ENCODE measurements at places on chromosomes 11 and 22. TPM values are rescaled to one million over a fixed set of nuclear protein-coding genes. Genes with fewer than 3 reads are reported as not detected.

DNA sequence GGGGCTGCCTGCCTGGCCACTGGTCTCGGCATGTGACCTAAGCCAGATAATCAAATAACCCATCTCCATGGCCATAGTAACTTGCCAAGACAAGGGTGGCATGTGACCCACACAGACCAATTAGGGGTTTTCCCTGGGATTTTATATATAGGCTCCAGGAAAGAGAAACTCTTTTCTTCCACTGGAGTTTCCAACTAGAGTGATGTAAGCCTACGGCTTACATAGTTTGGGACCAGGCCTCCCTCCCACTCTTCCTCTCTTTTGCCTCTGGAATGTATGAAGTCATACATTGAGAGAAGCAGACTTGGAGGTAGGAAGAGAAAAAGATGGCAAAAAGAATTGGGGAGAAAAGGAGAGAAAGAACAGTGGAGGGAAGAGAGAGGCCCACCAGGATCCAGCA is 84.6 kb upstream of the LDLRAD3 start:
- no peak for DNase-seq

- no peak for DNase-seq
These were observed 13.6 kb upstream of the LGR4 start for GRCh38 chr11:27485930-27486773.

- DNase-seq = no peak
These were observed 91.8 kb upstream of the LDLRAD3 start for GRCh38 chr11:35852056-35852455.

DNA sequence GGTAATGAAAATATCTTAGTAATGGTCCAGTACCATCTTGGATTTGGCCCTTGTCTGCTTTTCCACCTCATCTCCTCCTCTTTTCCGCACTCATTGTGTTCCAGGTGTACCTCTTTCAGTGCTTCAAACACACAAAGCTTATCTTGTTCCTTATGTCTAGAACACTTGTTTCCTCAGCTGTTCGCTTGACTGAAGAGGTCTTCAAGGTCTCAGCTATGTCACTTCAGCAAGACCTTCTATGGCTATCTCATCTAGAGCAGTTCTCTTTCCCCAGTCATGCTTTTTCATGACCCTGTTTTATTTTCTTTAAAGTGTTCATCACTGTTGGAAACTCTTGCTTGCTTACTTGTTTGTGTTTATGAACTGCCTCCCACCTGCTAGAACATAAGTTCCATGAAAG is 47.4 kb downstream of the UVRAG start:
- no peak for DNase-seq

DNA sequence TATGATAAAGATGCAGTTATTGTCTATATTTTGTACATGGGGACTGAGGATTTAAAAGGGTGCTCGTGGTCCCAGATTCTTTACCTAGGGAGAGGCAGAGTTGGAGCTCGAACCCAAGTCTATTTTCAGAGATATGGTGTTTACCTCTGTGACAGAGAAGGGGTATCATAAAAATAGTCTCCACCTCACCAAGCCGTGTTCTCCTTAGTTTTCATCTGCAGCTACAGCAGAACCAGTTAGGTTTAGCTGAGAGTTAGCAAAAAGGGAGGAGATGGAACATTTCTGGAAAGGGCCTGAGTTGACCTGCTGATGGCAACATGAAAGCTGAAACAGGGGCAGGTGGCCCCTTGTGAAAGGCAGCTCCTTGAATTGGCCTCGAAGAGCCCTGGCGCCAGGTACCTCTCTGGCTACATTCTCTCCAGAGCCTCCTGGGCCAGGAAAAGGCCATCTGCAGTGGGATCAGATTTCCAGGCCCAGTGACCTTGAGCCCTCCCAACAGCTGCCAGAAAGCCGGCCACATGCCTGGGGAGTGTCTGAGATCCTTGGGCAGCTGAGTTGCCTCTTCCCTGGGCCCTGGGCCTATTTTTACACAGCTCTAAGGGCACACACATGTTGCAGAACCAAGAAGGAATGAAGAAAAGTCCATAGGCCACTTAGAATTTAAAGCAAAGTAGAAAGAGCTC is 136.6 kb downstream of the NAV2 start:
- DNase-seq = no peak

GRCh38 chr11:17642980-17643379 is 76.4 kb upstream of the MYOD1 start:
- no peak for DNase-seq

- DNase-seq = no peak
These were observed 2.1 kb downstream of the USP28 start for GRCh38 chr11:113873236-113873626.

DNA sequence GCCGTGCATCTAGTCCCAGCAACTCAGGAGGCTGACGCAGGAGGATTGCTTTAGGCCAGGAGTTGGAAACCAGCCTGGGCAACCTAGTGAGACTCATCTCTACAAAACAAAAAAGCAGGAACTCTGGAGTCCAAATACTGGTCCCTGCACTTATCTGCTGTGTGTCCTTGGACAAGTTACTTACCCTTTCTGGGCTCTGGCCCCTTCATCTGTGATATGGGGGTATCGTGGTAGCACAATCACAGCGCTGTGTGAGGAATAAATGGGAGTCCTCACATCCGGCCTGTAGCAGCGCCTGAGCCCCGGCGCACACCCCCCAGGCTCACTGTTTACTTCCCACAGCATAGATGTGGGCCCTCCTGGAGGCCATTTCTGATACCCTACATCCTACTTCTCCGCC is 44.2 kb upstream of the MYH9 start:
- DNase-seq = no peak

GRCh38 chr11:122154994-122155393 is 39.0 kb upstream of the BLID start:
- no peak for DNase-seq

GRCh38 chr11:11923828-11924227 is 82.1 kb downstream of the USP47 start:
- DNase-seq = no peak

DNA sequence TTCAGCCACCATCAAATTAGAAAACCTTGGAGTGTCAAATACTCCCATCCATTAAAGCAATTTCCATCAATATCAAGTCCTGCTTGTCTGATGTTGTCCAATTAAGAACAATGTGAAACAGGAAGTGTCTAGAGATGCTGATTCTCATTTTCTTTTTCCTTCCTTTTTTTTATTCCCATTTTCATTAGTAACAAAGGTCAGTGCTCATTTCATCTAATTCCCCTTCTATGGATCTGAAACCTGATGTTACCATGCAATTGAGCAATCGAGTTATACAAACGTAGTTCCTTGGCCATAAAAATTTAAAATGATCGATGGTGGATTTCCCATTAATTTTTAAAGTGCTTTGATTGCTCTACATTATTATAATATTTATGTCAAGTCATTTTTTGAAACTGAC is 330.6 kb upstream of the ZC3H12C start:
- DNase-seq = no peak

GRCh38 chr11:72298931-72299330 is 55.0 kb upstream of the PHOX2A start:
- DNase-seq = no peak

DNA sequence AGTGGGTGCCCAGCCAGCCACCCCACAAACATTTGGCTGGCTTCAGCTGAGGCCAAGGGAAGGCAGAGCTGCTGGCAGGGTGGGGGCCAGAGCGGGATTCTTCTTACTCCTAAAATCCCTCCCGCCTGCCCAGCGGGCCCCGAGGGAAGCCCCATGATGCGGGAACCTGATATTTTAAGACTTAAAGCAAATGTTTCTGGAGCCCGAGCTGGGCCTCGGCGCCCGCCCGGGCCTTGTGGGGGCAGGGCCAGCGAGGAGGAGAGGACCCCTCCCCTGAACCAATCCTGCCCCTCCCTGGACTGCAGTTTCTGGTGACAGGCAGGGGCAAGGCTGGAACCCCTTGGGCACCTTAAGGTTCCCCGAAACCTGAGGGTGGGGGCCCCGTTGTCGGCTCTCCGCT is 17.2 kb downstream of the GP1BB start:
- no peak for DNase-seq

DNA sequence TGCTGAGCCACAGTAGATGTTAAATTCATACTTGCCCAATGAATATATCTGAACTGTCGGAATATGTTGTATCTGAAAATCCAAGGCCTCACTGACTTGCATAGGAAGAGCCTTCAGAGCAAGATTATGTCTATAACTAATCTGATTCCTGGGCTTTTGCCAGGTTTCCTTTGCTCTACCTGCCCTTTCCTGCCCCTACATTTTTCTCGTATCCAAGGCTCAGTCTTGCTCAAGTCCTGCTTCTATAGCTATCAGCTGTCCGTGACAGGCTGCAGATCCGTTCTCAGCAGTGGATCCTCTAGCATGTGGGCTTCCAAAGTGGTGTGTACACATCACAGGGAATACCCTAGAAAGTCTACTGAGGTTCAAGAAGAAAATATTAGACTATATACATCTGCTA is 18.8 kb upstream of the USP47 start:
- DNase-seq = no peak

- peak; percentile 13 for DNase-seq
These were observed 72.6 kb downstream of the HIPK3 start for GRCh38 chr11:33329705-33330329.

DNA sequence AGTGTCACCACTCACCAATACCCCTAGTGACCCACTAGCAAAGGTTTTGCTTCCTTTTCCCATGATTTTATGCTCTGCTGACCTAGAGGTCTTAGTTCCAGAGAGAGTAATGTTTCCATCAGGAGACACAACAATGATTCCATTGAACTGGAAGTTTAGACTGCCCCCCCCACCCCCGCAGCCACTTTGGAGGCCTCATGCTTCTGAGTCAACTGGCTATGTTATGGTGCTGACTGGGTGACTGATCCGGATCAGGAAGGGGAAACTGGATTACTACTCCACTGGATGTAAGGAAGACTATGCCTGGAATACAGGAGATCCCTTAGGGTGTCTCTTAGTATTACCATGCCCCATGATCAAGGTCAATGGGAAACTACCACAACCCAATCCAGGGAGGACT is 633.6 kb downstream of the OPCML start:
- no peak for DNase-seq

DNA sequence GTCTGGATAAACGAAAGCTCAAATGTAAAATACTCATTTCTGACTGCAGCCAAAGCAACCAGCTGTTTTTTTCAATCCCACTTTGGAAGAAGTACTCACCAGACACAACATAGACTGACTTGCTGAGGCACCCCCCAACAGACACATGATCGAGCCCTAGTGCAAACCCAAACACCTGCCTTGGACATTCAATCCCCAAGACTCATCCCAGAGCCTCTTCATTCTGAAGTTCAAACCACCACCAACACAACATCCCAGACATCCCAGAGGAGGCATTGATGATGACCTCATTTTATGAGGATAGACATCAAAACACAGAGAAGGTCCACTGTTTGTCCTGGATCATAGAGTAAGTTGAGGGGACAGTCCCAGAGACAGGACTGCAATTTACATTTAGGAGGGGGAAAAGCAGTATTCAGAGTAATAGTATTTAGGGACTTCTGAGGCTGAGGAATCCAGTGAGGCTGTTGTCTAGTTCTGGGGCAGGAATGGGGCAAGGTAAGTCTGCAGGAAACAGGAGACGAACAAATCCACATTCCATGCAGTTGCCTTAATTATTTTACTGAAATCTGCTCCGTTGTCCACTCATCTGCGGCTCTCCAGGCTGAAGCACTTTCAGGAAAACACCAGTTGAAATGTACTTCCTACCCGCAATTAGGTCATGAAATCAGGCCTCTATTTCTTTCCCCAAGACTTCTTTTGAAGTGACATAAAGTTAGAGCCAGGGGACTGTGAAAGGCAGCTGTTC is 54.8 kb downstream of the CLPB start:
- DNase-seq = no peak

DNA sequence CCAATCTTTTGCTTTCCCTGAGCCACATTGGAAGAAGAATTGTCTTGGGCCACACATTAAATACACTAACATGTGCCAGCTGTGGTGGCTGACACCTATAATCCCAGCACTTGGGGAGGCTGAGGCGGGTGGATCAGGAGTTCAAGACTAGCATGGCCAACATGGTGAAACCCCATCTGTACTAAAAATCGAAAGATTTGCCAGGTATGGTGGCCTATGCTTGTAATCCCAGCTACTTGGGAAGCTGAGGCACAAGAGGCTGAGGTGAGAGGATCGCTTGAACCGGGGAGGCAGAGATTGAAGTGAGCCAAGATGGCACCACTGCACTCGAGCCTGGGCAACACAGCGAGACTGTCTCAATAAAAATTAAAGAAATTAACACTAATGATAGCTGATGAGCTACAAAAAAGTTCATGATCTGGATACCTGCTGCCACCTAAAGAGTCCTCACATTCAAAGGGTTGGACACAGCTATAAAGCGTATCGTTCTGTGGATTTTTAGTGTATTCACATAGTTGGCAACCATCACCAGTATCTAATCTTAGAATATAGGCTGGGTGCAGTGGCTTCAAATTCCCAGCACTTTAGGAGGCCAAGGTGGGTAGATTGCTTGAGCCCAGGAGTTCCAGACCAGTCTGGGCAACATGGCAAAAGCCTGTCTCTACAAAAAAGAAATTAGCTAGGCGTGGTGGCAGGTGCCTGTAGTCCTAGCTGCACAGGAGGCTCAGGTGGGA is 3.4 kb upstream of the LDHC start:
- no peak for DNase-seq

DNA sequence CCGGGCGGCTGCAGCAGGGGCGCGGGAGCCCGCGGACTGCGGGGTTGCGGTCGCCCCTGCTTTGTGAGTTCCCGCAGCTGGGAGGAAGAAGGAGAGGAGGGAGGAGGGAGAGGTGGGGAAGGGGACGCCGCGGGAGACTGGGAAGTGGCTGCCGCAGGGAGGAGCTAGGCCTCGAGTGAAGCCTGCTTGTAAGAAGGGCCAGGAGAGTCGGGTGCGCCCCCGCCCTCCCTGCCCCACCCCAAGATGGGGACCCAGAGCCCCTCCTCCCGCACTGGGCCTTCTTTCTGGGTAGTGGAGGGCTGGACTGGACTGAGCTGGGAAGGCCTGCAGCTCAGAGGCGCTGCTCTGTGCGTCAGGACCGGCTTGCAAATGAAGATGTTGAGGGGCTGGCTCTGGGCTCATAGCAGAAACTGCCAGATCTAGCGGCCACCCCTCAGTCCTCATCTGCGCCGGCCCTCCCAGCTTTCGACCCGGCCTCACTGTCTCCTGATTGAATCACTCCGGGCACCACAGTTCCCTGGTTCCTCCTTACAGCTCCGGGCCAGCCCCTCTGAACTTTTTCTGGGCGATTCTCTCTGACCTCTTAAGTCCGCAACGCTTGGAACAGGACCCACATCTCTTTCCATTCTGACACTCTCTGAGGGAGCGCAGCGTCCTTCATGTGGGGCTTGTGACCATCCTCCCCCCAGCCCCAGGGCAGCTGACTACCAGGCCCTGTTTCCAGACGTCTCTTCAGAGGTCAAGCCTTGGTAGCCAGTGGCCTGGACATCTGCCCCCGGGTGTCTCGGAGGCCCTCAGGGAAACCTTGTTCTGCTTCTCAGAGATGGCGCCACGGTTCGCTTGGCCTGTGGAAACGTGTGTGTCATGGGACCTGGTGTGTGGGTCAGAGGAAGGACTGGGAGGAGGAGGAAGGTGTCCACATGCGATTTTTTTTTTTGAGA is 21.9 kb downstream of the SERPINH1 start:
- no peak for DNase-seq

FOLR1 gene
- not detected for total RNA-seq

OR8A1 gene
- total RNA-seq = not detected

TSSC4 gene
- 65.6 TPM for total RNA-seq

ANO3 gene
- total RNA-seq = not detected

PKNOX2 gene
- total RNA-seq = not detected

SESN3 gene
- 86.2 TPM for total RNA-seq

DMC1 gene
- total RNA-seq = 0.73 TPM

PCSK7 gene
- total RNA-seq = 277 TPM

Data from naive thymus-derived CD8-positive, alpha-beta T cell (primary cell).